ENCODE measurements at places on chromosomes 4 and X.

DNA sequence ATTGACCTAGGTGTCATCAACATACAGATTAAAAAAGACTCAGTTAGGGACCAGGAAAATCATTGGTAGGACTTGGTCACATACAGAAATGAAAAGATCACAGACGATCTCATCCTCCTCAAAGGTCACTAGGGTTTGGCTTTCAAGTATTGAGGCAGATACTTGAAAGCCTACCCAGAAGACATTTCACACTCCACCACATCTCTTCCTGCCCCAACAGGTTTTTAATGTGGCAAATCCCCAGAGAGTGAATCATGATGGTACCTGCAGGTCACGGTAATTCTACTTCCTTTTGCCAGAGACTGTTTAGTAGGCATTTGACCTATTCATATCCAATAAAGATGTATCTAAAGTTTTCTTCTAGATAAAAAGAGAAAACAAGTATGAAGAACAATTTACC is 44.1 kb downstream of the INPP4B start:
- DNase-seq, result no peak

- no peak for DNase-seq
Observed at GRCh38 chrX:72477781-72478181, 94.9 kb downstream of the HDAC8 start.

DNA sequence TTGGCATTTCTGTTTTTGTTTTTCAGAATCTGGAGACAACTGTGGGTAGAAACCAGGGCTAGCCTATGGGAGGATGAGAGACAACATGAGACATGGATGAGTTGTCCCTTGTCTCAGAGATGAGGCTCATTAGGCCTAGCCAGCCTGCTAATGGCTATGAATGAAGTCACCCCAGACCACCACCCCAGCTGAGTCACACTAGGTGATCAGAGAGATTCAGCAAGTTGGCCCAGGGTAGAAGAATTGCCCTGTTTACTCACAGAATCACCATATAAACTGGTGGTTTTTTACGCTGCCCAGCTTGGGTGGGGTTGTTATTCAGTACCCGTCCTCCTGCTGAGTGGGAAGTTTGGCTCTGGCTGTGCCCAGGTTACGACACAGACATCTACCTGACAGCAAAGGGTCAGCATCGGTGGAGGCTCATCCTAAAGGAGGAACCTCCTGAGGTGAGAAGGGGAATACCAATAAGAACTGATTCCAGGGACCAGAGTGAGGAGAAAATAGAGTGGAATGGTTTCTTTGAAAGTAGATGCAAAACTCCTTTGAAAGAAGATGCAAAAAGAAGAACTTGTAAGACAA is 17.2 kb upstream of the ARSJ start:
- no peak for DNase-seq

GRCh38 chr4:53592686-53593501 is 1.6 kb upstream of the LNX1 start:
- no peak for DNase-seq

DNA sequence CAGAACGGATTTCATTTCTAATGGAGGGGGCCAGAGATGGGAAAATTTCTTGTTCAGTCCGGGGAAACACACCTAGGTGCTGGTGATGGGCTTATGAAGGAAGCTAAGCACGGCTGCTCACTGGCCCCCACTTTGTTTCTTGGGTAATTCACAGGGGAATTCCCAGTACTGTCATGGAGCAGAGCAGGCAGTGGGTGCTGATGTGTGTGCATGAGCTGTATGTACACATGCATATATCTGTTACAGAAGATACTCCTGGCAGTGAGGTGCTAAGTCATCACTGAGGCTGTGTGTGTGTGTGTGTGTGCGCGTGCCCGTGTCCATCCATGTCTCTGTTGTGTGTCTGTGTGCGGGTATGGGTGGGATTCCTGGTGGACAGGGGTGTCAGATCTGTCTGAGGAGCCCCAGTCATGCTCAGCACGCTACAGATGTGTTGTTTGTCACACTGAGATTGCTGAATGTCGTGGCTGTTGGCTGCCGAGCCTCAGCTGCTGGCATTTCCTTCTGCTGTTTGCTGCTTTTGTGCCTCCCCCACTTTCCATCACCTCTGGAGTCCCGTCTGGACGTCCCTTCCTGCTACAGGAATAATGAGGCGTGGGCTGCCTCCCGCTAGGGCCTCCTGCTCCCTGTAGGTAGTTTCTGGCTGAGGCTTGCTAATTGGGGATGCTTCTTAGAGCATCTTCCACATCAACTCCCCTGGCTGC is 53.3 kb downstream of the JADE1 start:
- DNase-seq, result no peak

Data from cerebellar cortex (tissue), 1 donor.